Left lobe of liver (tissue), 2 donors: ENCODE measurements at places on chromosomes 1 and 21. TPM values are rescaled to one million over a fixed set of nuclear protein-coding genes. Genes with fewer than 3 reads are reported as not detected.

Gene OR2L3
- not detected for total RNA-seq

Gene CFHR1
- total RNA-seq = 675 TPM

Gene SELP
- total RNA-seq = 0.78 TPM

Gene LRRIQ3
- 0.30 TPM for total RNA-seq

Gene KRTAP12-2
- total RNA-seq = not detected

Gene NMNAT2
- total RNA-seq = 0.03 TPM

Gene CAMK2N1
- 27.4 TPM for total RNA-seq

Gene GPR3
- total RNA-seq = not detected

Gene EPHB2
- 0.38 TPM for total RNA-seq

Gene PRAMEF6
- total RNA-seq = not detected

Gene LCE3B
- not detected for total RNA-seq

Gene DHX9
- 32.1 TPM for total RNA-seq

Gene TIAM1
- 6.4 TPM for total RNA-seq

Gene TMEM50A
- 26.5 TPM for total RNA-seq

Gene SPOCD1
- total RNA-seq = 0.08 TPM

Gene CD5L
- 11.9 TPM for total RNA-seq

Gene CCDC27
- not detected for total RNA-seq

Gene CTBS
- total RNA-seq = 27.2 TPM

Gene ZNF362
- 8.4 TPM for total RNA-seq

Gene NUDT4B
- total RNA-seq = 0.33 TPM

Gene TDRD5
- total RNA-seq = not detected

Gene OR6K3
- total RNA-seq = not detected

Gene MIXL1
- total RNA-seq = not detected

Gene SDC3
- total RNA-seq = 17.1 TPM

Gene GSTM5
- total RNA-seq = 0.10 TPM

Gene EXO1
- 0.33 TPM for total RNA-seq

Gene SPATA45
- total RNA-seq = not detected

Gene KIAA1614
- total RNA-seq = 0.13 TPM

Gene GREM2
- 20.1 TPM for total RNA-seq

Gene GBP6
- total RNA-seq = not detected

Gene CNTN2
- total RNA-seq = 0.13 TPM

Gene LIN28A
- total RNA-seq = 1.1 TPM

Gene WDR64
- 0.40 TPM for total RNA-seq

Gene ANGPTL7
- total RNA-seq = not detected

Gene RGS4
- 0.50 TPM for total RNA-seq

Gene C2CD4D
- not detected for total RNA-seq

Gene TBX15
- total RNA-seq = 15.0 TPM

Gene C1orf115
- total RNA-seq = 49.9 TPM

Gene HLCS
- 16.4 TPM for total RNA-seq

Gene PGM1
- total RNA-seq = 225 TPM

Gene CFHR2
- total RNA-seq = 295 TPM

Gene PRDX6
- 477 TPM for total RNA-seq

Gene CYP4Z1
- 0.55 TPM for total RNA-seq

Gene GPR37L1
- total RNA-seq = not detected

Gene PRRX1
- 0.15 TPM for total RNA-seq

Gene FGR
- total RNA-seq = 3.0 TPM

Gene KRTAP20-3
- not detected for total RNA-seq

Gene OR14K1
- not detected for total RNA-seq

Gene BRDT
- not detected for total RNA-seq

Gene CELA2A
- total RNA-seq = 0.91 TPM

Gene ZFP69B
- 0.55 TPM for total RNA-seq

Gene PPIAL4G
- not detected for total RNA-seq
